ENCODE measurements at places on chromosomes 3 and 15. TPM values are rescaled to one million over a fixed set of nuclear protein-coding genes. Genes with fewer than 3 reads are reported as not detected.

The RPL39L gene
- 47.7 TPM for total RNA-seq

The LRRC49 gene
- total RNA-seq = 5.7 TPM

The ZNF660 gene
- total RNA-seq = not detected

The CYP19A1 gene
- total RNA-seq = 0.10 TPM

The CFAP161 gene
- total RNA-seq = not detected

The STAB1 gene
- total RNA-seq = 0.07 TPM

The GCSAM gene
- total RNA-seq = not detected

The BOC gene
- total RNA-seq = 4.8 TPM

The GOLGA6B gene
- total RNA-seq = not detected

The CCR4 gene
- total RNA-seq = 0.03 TPM

The TERC gene
- 0.24 TPM for total RNA-seq

The ZKSCAN7 gene
- total RNA-seq = not detected

The SPATA12 gene
- 0.29 TPM for total RNA-seq

The RETNLB gene
- total RNA-seq = not detected

The PLSCR2 gene
- total RNA-seq = not detected

The BUB1B gene
- total RNA-seq = 23.2 TPM

The PTPRG gene
- 2.5 TPM for total RNA-seq

The CACNA1D gene
- 0.55 TPM for total RNA-seq

The C3orf70 gene
- 0.21 TPM for total RNA-seq

Data from A549 treated with AZD2906 at 1 μM for 4 hours (cell line).